Stimulated activated CD8-positive, alpha-beta memory T cell treated with anti-CD3 and anti-CD28 coated beads, Interleukin-15, amount 100 ng/mL, for 4 hours (primary cell): ENCODE measurements at places on chromosomes 2 and 18.

DNA sequence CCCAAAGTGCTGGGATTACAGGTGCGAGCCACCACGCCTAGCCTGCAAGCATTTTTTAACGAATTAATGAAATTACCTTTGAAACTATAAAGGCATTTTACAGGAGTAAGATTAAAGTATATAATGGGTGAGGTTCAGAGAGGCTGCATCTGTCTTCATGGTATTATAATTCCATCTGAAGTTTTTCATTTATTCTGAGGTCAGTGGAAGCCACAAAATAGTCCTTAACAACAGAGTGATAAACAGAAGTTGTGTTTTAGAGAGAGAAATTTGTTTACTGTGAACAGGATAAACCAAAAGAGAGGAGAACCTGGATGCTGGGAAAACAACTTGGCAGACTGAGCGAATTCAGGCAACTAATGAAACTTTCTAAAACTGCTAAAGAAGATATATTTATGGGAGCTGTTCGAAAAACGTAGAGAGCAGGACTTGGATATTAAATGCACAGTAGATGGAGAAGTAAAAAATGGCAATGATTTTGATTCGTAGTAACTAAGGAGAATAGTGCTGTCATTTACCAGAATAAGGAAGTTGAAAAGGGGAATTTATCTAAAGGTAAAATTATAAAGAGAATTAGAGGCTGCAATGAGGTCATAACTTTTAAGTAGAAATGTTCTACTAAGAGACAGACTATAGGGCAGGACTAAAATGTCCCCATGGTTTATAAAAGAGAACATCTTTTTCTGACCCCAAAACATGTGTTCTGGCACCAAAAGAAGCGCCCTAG, 37.9 kb upstream of the ITGA4 start:
- no peak for DNase-seq

- DNase-seq = no peak
Observed at GRCh38 chr2:57402755-57403154, 643.9 kb upstream of the VRK2 start.

- DNase-seq = no peak
Observed at GRCh38 chr18:67670024-67670543, 153.6 kb upstream of the DSEL start.

DNA sequence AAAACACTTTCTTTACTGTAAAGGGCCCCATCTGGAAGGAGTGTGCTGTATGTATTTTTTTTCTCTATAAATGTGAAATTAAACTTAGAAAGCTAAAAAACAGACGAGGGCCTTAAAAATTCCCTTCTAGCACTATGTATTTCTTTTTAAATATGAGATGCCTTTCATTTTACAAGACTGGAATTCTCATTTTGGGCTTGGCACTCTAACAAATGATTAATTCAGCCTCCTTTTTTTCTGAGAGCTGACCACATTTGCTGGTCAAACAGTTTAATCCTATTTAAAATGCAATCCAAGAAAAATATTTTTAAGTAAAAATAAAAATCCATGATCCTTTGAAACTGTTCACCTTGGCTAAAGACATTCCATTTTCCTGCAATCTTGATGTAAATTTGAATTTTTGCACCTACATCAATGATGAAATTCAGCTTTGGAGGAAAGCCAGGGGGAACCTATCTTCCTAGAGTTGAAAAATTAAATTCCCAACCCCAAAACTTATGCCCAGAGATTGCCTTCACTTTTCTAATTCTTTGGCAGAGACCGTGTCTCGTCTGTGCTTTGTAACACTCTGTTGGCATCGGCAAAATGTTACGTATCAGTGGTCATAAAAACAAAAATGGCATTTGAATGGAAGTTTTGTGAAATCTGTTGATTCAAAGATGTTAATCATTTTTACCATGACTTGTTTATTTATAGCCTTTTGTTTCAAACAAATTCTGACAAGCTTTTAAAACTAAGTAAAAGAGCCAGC, 284.5 kb downstream of the ZNF521 start:
- no peak for DNase-seq

DNA sequence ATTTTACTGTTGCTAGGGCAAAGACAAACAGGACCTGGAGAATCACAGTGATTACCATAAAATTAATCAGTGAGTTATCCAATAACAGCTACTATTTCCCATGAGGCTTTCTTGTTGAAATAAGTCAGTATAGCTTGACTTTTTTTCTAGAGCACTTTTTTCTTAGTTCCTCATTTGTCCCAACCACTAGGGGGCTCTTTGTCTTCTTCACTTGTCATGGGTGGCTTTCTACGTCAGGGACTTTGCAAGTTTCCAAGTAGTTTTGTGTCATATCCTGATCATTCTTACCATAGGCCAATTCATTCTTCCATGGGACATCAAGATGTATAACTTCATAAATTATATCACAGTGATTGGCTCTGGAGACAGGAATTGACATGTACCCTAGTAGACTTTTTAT, 1019.6 kb upstream of the PIK3C3 start:
- no peak for DNase-seq

- no peak for DNase-seq
Observed at GRCh38 chr2:216084547-216084946, 2.8 kb downstream of the TMEM169 start.

DNA sequence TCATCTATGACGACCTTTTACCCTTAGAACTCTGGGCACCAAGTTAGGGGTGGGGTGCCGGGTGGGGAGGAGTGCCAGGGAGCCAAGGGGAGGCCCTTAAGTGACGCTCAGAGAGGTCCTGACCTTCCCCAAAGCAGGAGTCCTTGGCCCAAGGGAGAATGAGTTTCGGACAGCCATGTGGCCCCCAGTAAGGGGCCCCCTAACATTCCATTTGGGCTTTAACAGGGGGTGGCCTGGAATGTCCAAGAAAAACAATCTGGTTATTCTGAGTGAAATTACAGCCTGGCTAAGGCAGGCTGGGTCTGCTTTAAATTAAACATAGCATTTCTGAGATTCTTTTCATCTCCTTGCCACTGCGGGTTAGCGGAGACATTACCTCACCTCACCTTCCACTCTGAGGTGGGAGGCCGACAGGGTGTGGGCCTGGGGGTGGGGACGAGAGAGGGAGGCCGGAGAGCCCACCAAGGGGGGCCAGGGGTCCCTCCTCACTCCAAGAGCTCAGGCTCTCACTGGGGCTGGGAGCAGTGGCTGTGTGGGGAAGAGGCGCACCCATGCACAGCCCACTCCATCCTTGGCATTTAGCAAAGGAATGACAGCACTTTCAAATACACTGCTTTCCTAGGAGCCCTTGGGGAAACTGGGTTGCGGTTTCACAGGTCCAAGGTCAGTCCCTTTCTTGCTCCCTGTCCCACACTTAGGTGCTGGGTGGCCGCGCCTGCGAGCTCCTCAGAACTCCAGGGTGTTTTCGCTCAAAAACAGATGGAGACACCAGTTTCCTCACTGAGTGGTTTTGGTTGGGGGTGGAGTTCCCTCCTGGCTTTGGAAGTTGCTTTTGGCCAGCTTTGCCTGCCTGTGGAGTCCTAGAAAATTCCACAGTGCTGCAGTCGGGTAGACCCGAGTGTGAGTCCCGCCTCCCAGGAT, 107.4 kb downstream of the POLR1A start:
- no peak for DNase-seq

DNA sequence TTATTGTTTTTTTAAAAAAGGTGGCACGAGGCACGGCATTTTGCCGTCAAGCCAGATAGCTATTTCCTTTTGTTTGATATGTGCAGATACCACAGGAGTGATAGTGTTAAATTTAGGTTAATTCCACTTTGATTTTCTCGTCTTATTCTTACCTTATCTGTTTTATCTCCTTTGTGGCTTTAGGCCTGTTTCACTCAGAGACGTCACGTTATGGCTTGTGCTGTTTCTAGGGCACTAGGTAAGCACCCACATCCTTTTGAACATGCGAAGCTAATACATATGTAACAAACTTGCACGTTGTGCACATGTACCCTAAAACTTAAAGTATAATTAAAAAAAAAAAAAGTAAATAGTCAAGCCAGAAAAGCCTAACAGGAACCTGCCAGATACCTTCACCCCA, 57.8 kb downstream of the C18orf63 start:
- peak; percentile 11 for DNase-seq

DNA sequence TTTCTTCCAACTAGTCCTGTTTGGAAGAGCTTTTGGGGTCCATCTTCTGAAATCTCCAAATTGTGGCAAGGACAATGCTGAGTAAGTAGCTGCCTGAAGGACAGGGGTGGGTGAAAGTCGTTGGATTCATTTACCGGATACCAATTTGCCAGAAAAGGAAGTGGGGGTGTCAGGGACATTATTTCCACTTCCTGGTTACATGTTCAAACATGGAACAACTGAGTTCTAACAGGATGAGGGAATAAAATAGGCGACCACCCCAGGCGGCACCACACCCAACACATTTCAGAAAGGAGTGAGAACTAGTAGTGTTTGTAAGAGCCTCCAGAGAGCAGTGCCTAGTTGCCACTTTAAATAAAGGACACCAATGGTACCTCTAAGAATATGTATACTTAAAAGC, 158.6 kb upstream of the SERTAD2 start:
- no peak for DNase-seq

- no peak for DNase-seq
Observed at GRCh38 chr2:134216152-134216829, 37.6 kb upstream of the MGAT5 start.

GRCh38 chr2:193331676-193332075, 1136.9 kb upstream of the TMEFF2 start:
- DNase-seq = no peak

DNA sequence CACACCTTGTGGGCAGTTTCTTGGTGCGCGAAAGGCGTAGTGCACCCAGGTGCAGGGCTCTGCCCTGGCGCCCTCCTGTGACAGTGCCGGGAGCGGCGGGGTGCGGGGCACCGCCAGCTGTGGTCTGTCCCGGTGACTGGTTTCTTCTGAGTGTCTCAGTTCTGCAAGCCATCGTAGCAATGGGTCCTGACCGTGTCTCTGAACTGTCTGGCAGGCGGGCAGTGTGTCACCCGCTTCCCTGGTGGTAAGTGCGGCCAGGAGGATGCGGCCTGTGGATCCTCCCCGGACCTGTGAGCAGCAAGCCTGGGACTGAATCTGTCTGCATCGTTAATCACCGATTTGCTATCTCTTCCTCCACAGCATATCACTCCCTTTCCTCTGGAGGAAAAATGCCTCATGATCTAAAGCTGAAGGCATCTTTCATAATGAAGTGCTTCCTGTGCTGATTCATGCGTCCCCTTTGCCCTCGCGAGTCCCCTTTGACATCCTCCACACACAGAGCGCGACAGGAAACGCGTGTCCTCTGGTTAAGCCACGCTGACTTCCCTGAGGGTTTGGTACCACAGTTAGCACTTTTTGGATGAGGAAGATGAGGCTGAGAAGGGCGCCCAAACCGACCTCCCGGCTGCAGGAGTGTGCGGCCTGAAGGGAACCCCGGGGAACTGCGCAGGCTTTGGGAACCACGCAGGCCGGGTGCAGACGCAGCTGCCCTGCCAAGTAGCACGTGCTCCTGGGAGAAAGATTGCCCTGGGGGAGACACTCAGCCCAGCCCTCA, 416.0 kb upstream of the HS6ST1 start:
- DNase-seq = no peak

DNA sequence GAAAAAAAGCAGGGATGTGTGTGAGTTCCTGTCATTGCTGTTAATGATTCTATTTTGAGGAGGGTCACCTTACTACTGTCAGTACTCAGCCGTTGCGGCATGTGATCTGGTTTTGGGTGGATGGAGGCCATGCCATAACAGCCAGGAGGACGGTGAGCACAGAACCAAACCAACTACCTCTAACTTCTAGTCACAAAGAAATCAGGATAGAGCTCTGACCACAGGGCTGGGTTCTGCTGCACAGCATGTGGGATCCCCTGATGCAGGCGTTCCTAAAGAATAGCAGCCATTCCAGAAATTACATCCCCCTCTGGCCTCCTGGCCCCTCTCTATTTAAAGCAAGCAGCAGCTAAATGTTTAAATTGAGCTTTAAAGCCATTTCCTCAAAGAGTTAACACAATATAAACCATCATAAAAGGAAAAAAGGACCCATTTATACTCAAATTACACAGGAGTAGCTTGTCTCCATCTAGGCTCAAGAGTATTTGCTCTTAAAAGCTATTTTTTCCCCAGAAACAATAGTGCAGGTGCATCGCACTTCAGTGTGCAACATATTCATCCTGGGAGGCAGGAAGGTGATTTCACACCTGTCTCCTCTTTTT, 786.4 kb downstream of the RNF144A start:
- DNase-seq = no peak

DNA sequence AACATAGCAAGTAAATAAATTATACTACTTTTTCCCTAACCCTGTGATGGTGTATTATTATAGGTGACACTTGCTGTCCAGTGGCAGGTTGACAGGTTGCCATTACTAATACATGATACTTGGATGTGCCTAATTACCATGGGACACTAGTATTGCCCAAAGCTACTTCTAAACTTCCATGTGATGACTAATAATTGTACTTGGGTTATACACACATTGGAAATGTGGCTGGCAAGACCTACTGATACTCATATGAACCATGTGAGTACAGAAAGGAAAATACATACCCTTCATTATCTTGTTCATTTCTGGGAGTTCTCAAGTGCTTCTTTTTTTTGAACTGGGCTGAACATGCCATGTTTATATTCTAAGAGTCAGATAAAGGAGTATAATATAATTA, 156.4 kb downstream of the IKZF2 start:
- no peak for DNase-seq

DNA sequence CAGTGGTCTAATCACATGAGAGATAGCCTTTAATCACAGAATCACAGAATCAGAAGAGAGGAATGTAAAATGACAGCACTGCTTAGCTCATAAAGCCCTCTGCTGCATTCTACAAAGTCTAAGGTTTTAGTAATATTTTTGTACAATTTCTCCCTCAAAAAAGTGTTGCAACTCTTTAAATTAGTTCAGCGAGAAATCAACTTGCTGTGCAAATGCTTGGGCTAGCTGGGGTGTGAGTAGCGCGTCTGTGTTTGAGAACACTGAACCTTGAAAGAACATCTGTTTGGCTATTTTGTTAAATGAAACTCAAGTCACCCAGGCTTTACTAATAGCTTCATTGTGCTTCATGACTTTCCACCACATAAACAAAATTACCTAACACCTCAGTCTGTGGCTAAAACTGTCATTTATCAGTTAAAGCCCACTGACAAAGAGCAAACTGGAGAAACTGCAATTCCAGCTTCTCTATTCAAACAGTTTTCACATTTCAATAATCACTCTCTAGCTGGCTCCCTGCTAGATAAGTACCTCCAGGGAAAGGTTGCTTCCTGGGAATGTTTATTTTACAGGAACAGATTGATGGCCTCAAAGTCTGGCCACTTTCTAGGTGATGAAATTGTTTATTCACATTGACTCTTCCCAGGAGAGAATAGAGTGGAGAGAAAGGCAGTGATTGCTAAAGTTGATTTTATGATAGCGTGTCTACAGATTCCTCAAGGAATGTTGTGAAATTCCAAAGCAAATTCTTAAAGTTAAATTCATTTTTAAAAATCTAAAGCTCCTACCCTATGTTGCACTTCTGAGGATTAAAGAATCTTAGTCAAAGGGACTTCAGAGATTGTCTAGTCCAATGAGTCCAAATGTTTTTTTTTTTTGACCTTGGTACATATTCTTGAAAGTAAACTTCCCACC, 36.0 kb upstream of the STAT1 start:
- DNase-seq = no peak

- no peak for DNase-seq
Observed at GRCh38 chr2:120546048-120546864, 189.4 kb upstream of the GLI2 start.
